ENCODE measurements at places on chromosomes 7 and 10.

DNA sequence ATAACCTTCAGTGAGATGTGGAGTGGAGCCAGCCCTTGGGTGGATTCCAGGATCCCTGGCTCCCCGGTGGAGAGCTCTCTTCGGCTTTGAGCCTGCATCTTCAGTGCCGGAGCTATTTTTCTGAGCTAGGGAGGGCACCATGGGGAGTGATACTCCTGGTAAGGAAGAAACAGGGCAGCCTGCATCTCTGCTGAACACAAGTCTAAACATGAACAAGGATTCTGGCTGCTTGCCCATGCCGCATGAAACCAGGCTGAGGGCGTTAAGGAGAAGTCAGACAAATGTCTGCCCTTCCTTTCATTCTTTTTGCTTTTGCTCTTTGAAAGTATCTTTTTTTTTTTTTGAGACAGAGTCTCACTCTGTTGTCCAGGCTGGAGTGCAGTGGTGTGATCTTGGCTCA is 60.4 kb downstream of the EVX1 start:
- DNase-seq, result peak; percentile 83

- no peak for DNase-seq
Observed at GRCh38 chr10:82813856-82814255, 938.9 kb downstream of the NRG3 start.

- DNase-seq, result no peak
Observed at GRCh38 chr7:37315772-37316715, 132.6 kb downstream of the ELMO1 start.

- DNase-seq, result no peak
Observed at GRCh38 chr10:69680610-69681009, 50.6 kb downstream of the FAM241B start.

- peak; percentile 72 for DNase-seq
Observed at GRCh38 chr7:80324032-80324431, 187.8 kb downstream of the GNAT3 start.

DNA sequence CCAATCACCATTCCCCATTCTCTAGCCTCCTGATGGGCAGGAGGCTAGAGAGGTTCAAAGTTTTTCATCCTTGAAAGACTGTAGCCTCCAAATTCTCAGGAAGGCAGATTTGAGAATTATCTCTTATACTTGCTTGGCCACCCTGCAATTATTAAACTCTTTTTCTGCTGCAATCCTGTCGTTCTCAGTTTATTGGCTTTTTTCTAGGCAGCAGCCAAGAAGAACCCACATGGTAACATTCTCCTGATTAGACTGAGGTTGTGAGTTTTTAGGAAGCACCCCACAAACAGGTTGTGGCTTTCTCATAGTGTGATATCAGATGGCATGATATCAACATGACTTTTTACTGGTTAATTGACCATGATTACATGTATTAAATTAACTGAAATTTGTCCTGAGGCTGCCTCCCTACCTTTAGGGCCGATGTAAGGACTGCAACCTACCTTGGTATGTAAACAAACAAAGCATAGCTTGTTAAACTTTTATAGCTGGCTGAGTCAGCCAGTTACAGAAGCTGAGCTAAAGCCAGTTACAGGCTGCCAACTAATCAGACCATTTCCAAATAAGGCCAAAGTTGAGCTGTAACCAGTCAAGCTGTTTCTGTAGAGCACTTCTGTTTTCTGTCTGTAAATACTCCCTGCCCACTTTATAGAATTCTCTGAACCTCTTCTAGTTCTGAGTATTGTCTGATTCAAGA is 3.2 kb upstream of the ZNF248 start:
- DNase-seq, result peak; percentile 37

DNA sequence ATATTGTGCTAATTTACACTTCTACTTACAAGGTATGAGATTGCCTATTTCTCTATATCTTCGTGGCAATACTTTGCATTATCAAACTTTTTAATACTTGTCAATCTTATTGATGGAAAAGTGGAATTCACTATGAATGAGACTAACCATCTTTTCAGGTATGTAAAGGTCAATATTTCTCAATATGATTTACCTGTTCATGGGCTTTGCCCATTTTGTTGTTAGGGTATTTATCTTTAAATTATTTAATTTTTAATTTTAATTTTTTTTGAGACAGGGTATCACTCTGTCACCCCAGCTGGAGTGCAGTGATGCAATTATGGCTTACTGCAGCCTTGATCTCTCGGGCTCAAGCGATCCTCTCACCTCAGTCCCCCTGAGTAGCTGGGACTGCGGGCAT is 47.8 kb upstream of the LCOR start:
- DNase-seq, result no peak

DNA sequence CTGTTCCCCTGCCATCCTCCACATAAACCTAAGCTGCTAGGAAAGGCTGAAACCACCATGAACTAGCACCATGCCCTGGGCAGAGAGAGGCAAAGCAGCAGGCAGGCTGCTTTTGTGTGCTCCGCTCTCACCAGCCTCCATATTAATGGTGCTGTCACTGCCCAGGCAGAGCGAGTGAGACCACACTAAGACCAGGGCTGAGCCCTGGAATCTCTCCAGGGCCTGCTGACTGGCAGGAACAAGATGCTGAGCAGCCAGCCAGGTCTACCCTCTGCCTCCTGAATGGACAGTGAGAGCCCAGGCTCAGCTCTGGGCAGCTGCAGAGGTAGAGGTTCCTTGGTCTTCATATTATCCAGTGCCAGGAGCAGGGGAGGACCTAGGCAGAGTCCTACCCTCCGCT is 1.6 kb upstream of the CRHR2 start:
- no peak for DNase-seq

DNA sequence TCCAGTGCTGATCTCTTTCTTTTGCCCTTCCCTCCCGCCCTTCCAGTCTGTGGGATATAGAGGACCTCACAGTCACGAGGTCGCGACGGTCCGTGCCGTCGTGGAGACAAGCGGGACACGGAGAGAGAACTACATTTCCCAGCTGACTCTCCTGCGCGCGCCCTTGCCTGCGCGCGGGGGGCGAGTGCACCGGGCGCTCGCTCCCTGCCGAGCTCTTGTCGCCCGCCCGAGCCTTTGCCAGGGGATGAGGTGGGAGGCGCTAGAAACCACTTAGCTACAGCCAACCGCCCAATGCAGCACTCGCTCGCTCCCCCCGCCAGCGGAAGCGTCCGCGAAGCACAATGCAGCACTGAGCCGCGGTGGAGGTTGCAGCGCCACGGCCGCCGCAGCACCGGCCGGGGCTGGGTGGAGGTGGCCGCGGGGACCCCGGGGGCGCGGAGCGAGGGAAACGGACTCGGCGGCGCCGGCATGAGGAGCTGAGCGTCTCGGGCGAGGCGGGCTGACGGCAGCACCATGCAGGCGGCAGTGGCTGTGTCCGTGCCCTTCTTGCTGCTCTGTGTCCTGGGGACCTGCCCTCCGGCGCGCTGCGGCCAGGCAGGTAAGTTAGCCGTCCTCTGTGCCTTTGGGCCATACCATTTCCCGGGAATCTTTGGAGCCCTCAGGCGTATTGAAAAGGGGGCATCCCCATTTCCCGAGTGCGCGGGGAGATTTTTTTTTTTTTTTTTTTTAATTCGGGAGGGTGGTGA is at the start of gene ADAM22:
TSS of gene ADAM22 (plus strand) at position 299 of the 746 bp plus-strand sequence. CDS start at position 514, 215 bp downstream.
- peak; percentile 51 for DNase-seq

- DNase-seq, result no peak
Observed at GRCh38 chr10:75544993-75545706, 113.7 kb downstream of the LRMDA start.

DNA sequence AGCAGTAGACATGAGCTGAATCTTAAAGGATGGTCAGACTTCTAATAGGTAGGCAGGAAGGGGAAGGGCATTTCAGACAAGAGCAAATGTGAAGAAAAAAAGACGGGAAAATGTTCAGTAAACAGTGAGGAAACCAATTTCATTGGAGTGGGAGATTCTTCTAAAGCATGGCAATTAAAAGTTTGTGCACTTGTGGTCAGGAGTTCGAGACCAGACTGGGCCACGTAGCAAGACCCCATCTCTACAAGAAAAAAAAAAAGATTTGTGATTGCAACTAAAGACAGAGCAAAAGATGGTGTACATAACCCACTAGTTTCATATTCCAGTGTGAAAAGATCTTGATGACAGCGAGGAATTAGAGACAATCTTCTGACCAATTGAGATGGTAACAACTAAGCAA is 41.7 kb downstream of the CCDC71L start:
- no peak for DNase-seq

GRCh38 chr7:46569133-46569465 is 648.0 kb upstream of the IGFBP3 start:
- DNase-seq, result no peak

GRCh38 chr10:111830359-111830758 is 353.2 kb downstream of the GPAM start:
- no peak for DNase-seq

DNA sequence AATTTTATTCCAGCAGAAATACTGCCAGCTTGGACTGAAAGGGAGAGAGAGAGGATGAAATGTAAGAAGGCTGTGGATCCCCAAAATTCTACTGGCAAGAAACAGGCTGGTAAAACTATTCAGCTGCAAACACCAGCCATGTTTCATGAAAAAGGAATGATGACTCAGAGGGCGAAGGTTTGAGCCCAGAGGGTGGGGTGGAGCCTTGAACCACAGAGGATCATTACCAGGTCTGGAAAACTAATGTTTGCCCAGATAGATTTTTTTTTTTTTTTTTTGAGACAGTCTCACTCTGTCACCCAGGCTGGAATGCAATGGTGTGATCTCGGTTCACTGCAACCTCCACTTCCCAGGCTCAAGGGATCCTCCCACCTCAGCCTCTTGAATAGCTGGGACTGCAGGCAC is 41.7 kb upstream of the NRF1 start:
- peak; percentile 83 for DNase-seq

All from RWPE1 (cell line).